ENCODE measurements at places on chromosomes 5 and 9.

DNA sequence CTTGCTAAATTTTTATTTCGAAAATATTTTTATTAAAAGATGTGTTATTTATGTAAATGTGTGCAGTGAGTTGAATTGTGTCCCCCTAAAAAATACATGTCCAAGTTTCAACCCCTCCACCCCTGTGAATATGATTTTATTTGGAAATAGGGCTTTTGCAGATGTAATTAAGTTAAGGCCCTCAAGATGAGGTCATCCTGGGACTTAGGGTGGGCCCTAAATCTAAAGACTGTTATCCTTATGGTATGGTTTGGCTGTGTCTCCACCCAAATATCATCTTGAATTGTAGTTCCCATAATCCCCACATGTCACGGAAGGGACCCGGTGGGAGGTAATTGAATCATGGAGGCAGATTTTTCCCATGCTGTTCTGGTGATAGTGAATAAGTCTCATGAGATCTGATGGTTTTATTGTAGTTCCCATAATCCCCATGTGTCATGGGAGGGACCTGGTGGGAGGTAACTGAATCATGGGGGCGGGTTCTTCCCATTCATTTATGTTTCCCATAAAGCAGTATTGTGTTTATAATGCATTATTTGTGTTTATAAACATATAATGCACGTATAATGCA lies 1.5 kb upstream of the TMED7 start:
- DNase-seq: no peak

- peak; percentile 38 for DNase-seq
These were observed 6.9 kb downstream of the PLPP7 start for GRCh38 chr9:131296460-131296859.

- DNase-seq: peak; percentile 47
These were observed 13.4 kb downstream of the FLT4 start for GRCh38 chr5:180636016-180636402.

- DNase-seq: no peak
These were observed 61.8 kb upstream of the PRDM9 start for GRCh38 chr5:23445573-23445972.

DNA sequence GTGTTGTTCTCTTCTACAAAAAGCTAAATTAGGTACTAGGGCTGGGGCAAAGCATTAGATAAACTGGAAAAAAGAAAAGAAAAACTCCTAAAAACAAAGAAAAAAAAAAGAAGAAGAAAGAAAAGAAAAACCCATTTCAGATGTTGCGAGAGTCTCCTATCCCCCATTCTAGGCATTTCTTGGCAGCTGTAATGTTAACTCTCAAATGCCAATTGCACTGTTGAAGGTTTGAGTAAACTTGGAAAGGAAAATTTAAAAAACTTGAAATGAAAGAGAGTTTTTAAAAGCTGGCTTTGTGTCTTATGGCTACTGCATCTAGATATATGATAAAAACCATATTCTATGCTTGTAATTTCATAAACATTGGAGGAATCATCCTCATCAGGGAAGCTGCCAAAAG lies 34.6 kb upstream of the CTSV start:
- DNase-seq: no peak

DNA sequence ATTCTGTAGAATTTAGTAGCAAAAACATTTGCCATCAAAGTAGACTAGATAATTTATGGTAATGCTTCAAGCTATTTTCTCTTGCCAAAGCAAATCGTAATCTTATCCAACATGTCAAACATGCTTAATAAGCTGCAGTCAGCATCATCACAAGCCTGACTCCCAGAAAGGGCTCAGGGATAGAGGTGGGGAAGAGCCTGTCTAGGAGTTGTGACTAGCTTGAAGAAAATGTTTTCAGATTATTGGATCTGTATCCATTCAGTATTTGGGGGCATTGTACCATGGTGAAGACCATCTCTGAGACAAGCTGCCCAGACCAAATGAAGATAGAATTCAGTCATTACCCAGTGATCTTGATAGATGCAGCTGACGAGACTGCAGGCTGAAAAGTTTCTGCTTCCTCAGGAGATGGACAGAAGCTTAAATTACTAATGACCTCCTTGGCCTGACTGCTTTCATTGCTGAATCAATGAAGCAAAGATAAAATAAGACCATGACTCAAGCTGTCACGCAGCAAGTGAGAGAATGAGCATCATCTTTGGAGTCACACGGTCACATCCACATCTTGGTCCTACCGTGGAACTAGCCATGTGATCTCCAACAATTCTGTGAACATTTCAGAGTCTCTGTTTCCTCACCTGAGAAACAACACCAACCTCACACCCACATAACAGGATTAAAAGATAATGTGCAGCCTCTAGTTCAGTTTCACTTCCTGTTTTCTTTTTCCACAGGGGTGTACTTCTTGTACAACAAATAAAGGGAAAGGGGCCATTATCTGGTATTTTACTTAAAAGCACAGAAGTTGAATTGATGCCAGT lies 9.4 kb downstream of the ERAP2 start:
- DNase-seq: no peak

GRCh38 chr5:142896325-142897007 lies 126.3 kb downstream of the ARHGAP26 start:
- no peak for DNase-seq

DNA sequence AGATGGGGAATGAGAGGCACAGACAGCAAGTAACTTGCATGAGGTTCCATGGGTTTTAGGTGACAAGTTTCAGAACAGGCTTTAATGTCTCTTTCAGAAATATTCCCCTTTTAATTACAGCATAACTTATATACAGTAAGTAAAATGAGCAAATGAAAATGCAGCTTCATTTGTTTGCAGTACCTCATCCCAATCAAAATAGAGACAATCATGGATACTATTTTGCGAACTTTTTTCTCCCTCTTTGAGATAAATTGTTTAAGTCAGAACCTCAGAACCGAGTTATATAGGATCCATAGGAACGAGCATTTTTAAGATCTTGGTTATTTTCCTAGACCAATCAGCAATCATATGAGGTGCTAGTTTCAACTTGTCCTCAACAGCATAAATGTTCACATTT lies 3.5 kb downstream of the LCP2 start:
- no peak for DNase-seq

DNA sequence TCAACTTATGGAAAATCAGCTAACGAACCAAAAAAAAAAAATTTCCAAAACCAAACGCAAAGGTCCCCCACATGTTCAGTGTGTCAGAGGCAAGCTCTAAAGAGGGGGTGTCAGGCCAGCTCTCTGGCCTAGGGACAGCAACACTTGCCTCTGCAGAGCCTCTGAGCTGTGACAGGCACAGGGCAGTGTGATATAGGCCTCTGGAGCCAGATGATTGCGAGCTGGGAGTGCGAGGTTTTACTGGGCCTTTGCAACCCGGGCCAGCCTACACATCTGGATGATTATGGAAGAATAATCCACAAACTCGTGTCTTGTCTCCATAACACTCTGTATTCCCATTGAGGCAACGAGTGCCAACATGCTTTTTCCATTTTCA lies 67.7 kb upstream of the STC2 start:
- DNase-seq: no peak

GRCh38 chr9:83290692-83291091 lies 227.8 kb upstream of the RASEF start:
- DNase-seq: no peak

DNA sequence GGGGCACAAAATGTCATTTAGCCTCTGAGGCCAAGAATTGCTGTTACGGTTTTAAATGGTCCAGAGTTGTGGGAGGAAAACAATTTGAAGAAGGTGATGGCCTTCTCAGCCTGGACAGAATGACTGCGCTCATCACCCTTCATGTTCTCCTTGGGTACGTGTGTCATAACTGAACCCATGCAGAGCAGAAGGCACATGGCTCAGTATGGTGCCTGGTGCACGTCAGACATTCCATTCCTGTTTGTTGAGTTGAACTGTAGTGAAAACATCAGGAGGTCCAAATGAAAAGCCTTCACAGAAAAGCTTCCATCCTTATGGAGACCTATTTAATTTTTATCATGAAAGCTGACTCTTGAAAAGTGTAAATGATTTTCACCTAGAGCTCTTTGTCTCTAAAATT lies 133.2 kb downstream of the CFAP90 start:
- DNase-seq: no peak

GRCh38 chr5:171806976-171807747 lies 21.5 kb downstream of the SMIM23 start:
- DNase-seq: no peak

DNA sequence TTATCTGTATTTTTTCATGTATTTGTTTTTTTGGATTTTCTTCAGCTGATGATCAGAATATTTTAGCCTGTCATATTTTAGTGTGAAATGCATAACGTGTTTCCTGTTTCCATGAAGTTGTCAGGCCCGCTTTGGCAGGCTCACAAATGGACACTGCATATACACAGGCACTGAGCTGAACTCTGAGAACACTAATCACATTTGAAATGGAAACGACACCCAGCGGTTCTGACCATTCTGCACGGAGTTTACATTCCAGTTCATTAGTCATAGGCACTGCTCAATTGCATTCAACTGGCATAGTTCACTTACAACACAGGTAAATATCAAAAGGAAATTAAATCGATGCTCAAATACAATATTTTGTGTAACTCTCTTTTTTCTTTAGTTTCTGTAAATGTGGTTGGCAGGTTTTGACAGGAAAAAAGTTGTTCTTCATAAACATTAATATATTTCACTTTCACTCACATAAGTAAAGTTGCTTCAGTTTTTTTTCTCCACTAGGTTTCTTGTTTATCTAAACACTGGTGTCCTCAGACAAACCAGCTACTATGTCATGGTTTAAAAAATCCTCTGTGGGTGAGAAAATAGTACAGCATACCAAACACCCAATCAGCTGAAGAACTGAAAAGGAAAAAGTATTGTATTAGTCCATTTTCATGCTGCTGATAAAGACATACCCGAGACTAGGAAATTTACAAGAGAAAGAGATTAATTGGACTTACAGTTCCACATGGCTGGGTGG lies 559.0 kb upstream of the DAP start:
- no peak for DNase-seq

GRCh38 chr9:72643651-72644050 lies 122.2 kb downstream of the TMC1 start:
- DNase-seq: no peak

- DNase-seq: no peak
These were observed 366.1 kb downstream of the DMRT2 start for GRCh38 chr9:1416261-1416660.

GRCh38 chr5:38601133-38601862 lies 44.9 kb upstream of the LIFR start:
- no peak for DNase-seq

DNA sequence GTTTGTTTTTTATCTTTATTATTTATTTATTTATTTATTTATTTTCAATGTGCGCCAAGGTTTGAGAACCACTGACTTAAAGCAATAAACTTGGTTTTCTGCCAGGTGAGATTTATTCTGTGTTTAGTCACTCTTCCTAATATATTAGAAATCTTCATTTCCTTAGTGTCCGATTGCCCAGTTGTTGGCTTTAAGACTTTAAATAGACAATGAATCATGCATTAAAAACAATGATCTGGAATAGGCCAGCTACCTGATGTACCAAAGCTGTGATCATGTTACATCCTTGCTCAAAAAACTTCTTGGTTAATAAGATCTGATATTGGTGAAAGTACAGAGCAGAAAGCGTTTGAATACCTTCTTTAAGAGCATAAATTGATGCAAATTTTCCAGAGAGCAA lies 52.1 kb upstream of the ERBIN start:
- no peak for DNase-seq

DNA sequence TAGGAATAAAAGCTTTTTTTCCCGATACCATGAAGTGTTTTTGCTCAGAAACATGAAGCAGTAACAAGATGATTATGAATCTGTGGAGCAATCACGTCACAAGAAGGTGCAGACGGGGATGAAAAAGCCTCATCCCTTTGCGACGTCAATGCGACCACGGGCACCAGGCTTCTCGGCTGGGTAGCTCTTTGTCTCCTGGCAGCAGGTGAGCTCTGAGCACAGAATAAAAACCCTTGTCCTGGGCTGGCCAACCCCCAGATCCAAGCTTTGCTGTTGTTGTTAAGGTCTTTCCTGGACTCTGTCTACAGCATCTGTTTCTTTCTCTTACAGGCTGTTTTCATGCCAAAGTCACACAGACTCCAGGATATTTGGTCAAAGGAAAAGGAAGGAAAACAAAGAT lies 113.8 kb downstream of the ANKRD18B start:
- no peak for DNase-seq

GRCh38 chr9:102841376-102841775 lies 153.8 kb upstream of the CYLC2 start:
- DNase-seq: no peak

DNA sequence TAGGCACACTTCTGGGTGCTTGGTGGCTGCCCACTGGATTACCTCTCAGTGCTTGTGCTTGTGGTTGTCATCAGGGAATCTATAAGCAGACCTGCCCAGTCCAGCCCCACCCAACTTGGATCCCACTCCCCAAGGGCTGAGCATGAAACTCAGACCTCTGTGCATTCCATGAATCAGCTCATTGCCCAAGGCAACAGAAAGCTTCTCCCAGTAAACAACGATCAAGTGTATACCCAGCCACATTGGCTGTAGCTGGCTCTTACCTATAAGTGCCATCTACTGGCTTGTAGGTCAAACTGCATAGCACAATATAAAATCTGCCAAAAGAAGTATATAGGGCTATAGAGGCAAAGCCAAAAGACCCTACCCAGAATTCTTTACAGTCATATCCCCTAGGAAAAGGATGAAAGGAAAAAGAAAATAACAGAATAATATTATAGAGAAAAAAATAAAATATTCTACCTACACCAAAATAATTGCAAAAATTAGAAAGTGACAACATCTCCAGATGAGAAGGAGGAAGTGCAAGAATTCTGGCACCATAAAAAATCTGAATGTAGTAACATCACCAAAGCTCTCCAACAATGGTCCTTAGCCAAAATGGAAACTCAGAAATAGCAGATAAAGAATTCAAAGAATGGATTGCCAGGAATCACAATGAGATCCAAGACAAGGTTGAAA lies 321.0 kb upstream of the TRPC7 start:
- no peak for DNase-seq

DNA sequence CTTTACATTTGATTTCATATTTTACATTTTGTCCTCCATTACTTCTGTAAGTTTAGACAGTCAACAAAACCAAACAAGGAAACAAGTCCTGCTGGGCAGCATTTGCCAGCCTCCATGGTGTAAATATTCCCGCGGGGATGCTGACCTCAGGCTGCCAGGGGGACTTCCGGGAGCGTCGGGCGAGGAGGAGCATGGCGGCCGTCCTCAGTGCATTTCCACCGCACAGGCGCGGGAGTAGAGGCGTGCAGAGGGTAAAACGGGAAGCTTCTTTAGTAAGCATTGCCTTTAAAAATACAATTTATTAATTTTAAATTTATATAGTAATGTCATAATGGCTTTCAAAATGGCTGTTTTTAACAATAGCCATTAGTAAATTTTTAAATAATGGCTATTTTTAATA lies 385.3 kb upstream of the IRX4 start:
- no peak for DNase-seq

GRCh38 chr9:109101810-109102209 lies 17.9 kb downstream of the TMEM245 start:
- DNase-seq: no peak
